ENCODE measurements at places on chromosomes 5 and 9.
A peak's percentile ranks its signal among the peaks of the same experiment; 100 is the strongest.

GRCh38 chr5:95029569-95030366 is 255.1 kb downstream of the MCTP1 start:
- DNase-seq: no peak

GRCh38 chr9:134034215-134035040 is 9.1 kb downstream of the BRD3OS start:
- no peak for DNase-seq

DNA sequence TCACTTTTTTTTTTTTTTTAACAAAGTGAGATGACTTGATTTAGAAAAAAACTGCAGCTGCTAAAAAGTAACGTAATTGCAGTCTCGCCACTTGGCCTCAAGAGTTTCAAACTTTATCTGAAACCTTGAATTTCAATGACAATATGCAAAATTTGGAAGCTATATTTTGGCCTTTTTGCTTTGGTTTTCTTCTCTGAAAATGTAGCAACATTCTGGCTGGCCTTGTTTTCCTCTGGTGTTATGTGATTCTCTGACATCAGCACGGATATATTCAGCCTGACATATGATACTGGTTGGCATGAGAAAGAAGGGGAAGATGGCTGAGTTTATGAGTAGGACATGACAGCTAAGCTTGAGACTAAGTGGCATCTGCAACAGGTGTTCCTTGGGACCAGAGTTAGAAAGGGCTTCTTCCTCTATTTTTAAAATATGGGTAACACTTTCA is 136.5 kb downstream of the MEF2C start:
- DNase-seq: no peak

- no peak for DNase-seq
Observed at GRCh38 chr5:43523662-43524072, 8.7 kb upstream of the C5orf34 start.

- no peak for DNase-seq
Observed at GRCh38 chr5:159782197-159782994, 133.9 kb upstream of the ADRA1B start.

DNA sequence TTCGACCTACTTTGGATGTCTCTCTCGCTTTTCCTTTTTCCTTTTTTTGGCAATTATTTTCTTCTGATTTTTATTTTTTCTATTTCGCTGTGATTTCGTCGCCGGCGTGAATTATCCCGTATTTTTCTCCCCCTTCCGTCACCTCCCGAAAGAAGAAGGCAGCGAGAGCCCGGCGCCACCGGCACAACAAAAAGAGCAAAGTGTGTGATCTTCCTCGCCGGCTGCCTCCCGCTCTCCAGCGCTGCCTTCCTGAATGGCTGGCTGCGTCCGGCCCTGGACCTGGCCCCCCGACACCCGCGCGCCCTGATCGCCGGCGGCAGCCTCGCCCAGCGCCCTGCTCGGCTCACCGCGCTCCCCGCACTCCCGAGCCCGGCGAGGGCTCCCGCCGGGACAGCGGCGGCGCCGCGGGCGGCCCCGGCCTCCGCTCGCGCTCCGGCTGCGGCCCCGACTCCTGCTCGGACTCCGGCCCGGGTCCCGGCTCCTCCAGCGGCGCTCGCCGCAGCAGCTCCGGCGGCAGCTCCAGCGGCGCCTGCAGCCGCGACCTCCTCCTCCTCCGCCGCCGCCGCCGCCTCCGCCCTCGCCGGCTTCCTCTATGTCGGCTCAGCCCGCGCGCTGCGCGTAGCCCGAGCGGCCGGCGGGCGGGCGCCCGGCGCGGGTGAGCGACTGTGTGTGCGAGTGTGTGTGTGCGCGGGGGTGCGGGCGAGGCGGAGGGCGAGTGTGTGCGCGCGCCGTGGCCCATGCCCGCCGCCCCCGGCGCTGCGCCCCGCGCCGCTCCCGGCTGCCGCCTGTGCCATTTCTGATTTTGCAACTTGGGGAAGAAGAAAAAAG is 960 bp downstream of the NR2F1 start:
- peak; percentile 62 for DNase-seq

DNA sequence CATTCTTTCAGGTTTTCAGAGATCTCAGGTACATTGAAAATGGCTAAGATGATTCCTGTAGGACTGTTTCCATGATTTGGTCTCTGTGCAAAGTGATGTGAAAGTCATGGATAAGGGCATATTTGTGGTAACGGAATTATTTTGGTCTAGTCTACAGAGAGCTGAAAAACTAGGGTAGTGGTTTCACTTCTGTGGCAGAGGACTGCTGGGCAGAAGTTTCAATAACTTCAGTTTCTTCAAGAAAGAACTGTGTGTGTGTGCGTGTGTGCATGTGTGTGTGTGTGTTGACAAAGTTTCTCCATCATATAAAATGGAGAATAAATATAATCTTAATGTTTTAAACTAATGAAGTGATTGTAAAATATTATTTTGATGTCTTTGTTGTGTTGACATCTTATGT is 4.3 kb downstream of the CNOT8 start:
- no peak for DNase-seq

Measured in epithelial cell of esophagus (primary cell).